ENCODE measurements at places on chromosomes 1 and 21.

DNA sequence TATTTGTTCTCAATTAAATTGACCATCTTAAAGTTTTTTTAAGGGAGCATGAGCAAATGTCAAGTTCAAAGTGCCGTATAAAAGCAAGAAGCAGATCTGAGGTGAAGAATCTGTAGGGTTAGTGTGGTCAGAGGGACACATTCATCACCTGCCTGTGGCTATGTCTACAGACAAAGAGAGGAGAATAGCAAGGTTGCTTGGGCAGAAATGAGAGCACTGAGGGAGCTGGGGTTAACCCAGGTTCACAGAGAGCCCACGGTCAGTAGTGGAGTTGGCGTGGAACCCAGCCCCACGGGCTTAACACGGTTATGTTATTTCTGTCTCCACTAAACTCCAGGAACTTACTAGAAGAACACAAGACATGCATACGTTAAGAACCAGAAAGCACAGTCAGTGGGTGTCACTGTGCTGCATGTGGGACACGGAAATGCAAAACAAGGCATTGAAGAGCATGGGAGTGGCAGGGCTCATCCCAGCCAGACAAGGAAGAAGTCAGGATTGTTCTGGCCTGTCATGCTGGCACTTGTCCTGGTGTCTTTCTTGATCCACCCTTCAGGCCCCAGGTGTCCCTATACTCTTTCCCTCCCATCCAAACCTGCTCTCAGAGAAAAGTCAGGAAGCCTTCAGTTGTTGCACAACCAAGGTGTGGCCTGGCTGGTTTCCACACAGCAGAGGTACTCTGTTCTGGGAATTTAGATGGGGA is 95.5 kb upstream of the IVNS1ABP start:
- no peak for DNase-seq

DNA sequence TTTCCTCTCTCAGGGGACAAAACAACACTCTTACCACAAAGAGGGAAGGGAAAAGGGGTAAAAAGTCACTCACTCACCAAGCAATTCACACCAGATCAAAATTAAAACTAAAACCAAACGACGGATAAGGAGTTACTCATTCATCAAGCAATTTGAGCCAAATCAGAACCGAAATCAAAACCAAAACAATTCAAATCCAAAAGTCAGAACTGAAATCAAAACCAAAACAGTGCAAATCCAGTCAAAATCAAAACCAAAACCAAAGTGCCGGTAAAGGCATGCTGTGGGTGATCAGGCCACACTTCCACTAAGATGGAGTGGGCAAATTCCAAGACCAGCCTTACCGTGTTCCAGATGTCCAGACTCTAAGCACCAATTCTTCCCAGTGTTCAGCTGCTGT is 717.9 kb downstream of the AMY1C start:
- DNase-seq: no peak

- no peak for DNase-seq
Measured at GRCh38 chr1:245791410-245792312, 636.9 kb downstream of the KIF26B start.

GRCh38 chr1:202193614-202194327 is at the start of gene LGR6:
TSS of gene LGR6 (plus strand) at chr1:202193799. CDS start at chr1:202193990, 191 bp downstream.
- DNase-seq: no peak

GRCh38 chr1:113320272-113320671 is 70.0 kb upstream of the MAGI3 start:
- DNase-seq: no peak

DNA sequence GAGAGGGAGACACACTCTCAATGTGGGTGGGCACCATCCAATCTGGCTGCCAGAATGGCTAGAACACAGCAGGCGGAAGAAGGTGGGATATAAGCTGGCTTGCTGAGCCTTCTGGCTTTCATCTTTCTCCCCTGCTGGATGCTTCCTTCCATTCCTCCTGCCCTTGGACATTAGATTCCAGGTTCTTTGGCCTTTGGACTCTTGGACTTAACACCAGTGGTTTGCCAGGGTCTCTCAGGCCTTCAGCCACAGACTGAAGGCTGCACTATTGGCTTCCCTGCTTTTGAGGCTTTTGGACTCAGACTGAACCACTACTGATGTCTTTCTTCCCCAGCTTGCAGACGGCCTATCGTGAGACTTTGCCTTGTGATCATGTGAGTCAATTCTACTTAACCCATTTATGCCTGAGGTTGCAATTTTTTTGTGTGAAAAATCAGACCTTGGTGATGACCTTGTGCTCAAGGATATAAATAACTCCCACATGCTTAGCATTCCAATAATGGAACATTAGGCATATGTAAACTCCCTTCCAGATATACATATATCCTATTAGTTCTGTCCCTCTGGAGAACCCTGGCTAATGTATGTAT is 56.7 kb upstream of the CD55 start:
- no peak for DNase-seq

GRCh38 chr21:36010801-36011200 is 49.5 kb downstream of the SETD4 start:
- no peak for DNase-seq

GRCh38 chr21:45542242-45542666 is at the start of gene SLC19A1:
TSS of gene SLC19A1 (minus strand) at chr21:45542440. CDS start at chr21:45537959, 4,481 bp downstream.
- peak; percentile 51 for DNase-seq

DNA sequence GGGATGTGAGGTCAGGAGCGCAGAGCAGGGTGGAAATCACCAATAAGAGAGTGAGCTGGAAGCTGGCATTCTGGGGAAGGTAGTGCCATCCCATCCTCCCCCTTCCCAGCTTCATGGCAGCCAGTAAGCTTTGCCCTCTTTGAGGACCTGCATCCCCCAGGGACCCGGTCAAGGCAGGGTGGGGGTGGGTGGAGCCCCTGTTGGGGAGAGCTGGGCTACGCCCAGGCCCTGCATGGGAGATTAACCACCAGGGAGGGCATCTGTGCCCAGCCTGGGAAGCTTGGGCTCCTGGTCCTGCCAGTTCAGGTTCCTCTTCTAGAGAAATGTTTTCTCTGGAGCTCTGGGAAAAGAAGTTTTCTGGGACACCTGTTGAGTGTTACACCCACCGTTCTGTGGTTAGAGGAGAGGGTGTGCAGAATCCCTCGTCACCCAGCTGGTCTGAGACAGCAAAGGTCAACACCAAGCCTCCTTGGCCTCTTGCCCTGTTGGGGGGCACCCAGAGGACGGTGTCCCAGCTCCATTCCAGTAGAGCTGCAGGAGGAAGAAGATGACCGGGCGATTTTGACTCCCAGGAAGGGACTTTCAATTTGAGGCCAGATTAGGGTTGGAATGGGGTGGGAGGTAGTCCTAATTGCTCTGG is 30.1 kb upstream of the TENT5C start:
- DNase-seq: no peak

DNA sequence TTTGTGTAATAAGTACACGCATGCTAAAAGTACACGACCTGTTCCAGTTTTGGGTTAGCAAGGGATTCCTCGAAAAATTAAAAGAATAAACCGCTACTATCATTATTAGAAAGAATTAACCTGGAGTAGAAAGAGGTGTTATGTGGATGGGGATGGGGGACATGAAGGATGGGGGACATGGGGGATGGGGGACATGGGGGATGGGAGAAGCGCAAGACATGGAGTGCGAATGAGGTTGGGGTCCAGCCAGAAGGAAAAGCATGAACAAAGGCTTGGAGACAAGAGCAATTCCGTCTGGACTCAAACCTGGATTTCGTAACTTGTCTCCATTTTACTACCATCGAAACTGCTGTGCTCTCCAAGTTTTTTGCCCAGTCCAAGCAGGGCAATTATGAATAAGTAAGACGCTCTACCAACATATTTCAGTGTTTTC is 591 bp upstream of the KDM1A start:
- DNase-seq: no peak

- no peak for DNase-seq
Measured at GRCh38 chr1:113747376-113747775, 11.9 kb downstream of the PHTF1 start.

DNA sequence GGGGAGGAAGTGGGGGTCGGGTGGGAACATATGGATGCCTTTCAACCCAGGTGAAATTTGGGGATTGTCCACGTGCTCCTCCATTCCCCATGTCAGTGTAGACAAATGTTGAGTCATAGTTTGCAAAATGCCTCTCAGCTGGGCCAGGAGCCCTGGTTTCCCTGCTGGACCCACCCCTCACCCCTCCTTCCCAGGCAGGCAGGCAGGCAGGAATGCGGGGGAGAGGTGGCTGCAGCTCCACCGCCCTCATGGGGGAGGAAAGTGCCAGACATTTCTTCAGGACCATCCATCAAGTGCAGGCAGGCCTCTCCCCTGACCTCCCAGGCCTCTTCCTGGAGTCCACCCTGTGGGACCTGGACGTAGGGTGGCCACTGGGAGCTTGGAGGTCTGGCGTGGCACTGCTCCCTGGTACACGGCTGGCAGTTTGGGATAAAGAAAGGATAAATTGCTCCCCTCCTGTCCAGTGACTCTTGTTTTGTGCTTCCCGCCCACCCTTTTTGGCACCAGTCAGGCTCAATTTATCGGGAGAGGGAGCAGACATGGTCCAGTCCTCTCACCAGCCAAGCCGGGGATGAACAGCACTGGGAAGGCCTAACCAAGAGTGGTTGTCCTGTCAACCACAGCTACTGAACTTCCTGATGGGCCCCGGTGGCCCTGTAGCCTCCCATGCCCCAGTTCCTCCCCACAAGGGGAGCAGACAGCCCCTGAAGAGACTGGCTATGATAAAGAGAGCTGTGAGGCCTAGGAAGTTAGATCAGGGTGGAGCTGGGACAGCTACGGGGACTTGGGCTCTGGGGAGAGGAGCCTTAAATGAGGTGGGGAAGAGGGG is 18.9 kb downstream of the NPR1 start:
- DNase-seq: no peak

DNA sequence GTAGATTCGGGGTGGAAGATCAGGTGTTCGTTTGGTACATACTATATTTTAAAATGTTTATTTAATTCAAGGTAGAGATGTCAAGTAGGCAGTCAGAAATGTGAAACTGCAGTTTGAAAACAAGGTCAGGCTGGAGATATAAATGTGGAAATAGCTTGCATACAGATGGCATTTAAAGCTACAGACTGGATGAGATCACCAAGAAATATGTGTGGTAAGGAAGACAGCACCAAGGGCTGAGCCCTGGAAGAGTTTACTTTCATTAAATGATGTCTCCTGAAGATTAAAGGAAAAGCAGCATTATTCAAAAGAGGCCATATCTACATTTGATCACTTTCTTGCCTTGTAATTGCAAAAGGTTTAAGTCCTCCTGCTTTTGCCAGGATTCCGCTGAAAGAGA is 271.3 kb downstream of the PTBP2 start:
- DNase-seq: no peak

DNA sequence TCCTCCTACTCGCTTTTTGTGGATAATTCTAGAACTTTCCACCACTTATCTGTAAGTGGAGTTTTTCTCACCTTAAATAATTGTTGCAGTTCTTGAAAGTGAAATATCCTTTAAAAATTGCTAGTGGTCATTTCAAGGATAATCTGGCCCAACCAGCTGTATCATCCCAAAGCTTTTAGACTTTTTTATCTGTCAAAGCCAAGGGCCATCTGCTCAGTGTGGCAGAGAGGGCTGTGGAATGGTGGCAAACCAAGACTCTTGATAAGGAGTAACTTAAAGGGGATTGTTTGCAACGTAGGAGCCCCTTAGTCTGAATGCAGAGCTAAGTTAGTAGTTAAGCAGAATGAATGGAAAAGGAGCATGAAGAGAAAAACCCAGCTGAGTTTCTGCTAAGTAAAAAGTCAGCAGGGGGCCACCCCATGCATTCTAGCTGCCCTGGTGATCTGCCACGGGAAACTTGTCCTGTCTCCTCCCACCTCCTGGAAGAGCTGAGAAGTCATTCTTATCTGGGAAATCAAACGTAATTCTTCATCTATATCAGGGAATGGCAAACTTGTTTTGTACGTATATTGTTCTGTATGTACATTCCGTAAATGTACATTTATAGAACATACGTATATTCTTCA is 169.3 kb downstream of the PRDM2 start:
- DNase-seq: no peak

DNA sequence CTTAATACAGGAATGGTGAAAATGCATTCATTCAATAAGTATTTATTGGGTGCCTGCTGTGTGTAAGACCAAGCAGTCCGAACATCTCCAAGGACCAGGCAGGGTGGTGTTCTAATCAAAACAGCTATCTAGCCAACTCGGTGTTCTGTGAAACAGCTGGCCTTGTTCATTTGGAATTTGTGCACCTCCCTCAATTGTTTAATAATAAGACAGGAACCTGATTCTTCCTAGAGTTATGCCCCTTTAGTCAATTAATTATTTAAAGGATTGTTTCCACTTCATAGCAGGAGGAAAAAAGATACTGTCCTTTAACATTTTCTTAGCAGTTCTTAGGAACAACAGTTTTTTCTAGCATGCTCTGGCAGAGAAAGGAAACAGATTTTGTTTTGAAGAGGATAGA is 30.4 kb downstream of the S100A10 start:
- no peak for DNase-seq

GRCh38 chr1:35030338-35030737 is 1.4 kb downstream of the ZMYM6 start:
- no peak for DNase-seq

DNA sequence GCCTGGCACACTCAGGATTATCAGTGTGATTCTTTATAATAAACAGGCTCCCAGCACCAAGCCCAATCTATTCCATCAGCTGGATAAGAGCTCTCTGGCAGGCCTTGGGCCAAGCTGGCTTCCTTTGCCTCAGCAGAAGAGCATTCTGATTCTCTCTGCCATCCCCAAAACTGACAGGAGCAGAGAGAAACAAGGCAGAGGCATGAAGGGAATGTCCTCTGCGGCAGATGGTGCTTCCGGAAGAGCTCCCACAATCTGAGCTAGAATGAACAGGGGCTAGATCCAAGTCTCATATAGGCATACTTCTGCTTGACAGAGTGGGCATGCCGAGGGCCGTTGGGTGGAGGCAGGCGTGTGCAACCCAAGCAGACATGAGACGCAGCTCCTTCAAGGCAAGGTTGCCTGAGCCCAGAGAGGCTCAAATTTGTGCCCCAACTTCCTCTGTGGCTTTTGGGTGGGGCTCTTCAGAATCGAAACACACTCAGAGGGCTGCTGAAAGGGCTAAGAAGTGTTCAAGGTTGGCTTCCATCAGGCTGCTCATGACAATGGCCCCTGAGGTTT is 4.0 kb downstream of the CAPN2 start:
- DNase-seq: no peak

- DNase-seq: no peak
Measured at GRCh38 chr1:243903895-243904294, 53.9 kb upstream of the AKT3 start.

- no peak for DNase-seq
Measured at GRCh38 chr1:201381130-201381529, 3.6 kb upstream of the TNNT2 start.

GRCh38 chr1:202086579-202087350 is 36.0 kb upstream of the GPR37L1 start:
- DNase-seq: no peak

GRCh38 chr21:41227357-41228005 is 59.5 kb downstream of the BACE2 start:
- DNase-seq: no peak

DNA sequence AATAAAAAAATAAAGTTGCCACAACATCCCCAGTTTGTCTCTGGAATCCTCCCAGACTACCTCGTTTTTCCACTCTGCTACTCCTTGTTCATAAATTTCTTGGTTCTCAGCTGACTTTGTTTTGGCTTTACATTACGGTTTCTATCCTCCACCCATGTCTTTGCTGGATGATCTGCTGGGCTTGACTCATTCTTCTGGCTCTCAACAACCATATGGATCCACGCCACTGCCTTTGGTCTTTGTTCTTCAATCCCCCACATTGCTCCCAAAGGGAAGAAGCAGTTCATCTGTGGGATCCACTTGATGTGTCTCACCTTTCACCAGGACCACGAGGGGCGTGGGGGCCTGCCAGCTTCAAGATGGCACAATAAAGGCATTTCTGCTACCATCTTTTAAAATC is 67.1 kb upstream of the NBL1 start:
- DNase-seq: no peak

All from stimulated activated CD4-positive, alpha-beta T cell treated with anti-CD3 and anti-CD28 coated beads, TNF-alpha, amount 100 ng/mL, for 1 hour (primary cell).